IMR-90 (cell line): ENCODE measurements at places on chromosomes 3 and 15.
A peak's percentile ranks its signal among the peaks of the same experiment; 100 is the strongest.

DNA sequence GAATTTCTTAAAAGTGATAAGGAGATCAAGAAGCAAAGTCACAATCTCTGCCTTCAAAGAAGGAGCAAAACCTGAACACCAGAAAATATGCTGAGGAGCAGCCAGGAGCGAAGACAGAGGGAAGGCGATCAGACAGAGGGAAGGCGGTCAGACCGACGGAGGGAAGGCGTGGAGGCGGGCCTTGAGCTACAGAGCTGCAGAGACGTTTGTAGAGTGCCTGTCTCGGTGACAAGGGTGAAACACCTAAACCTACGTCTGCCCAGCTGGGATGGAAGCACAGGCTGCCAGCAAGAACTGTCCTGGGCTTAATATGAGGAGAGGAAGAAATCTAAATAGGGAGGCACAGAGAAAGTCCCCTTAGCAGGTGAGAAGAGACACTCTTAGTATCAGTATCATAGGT, 476.0 kb downstream of the OCA2 start:
- H3K36me3 ChIP-seq: no peaks in the 10 kb centered on the region
- H3K4me1 ChIP-seq: no peaks in the 10 kb centered on the region
- no peaks in the 10 kb centered on the region for H3K27me3 ChIP-seq
- no peak for DNase-seq
- no peak overlapping the region for H3K27ac ChIP-seq
- H3K4me3 ChIP-seq: no peak overlapping the region

DNA sequence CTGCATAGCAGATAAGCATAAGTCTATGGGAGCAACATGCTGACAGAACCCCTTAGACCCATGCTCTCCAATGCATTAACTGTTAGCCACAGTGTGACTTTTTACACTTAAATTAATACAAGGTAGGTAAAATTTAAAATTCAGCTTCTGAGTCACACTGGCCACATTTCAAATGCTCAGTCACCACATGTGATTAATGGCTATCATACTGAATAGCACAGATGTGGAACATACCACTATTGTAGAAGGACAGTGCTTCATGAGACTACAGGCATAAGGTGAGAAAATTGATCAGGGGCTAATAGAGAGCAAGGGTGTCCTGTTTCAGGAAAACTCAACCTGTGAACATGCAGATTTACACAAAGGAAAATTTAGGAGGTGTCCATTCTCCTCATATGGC, 357.0 kb upstream of the SEMA6D start:
- H3K4me1 ChIP-seq: no peaks in the 10 kb centered on the region; the same call in 1 of the 2 replicates
- H3K4me3 ChIP-seq: no peak overlapping the region
- H3K27me3 ChIP-seq: no peaks in the 10 kb centered on the region
- peak; percentile 21 for DNase-seq

GRCh38 chr3:50194128-50194902, 2.9 kb downstream of the GNAT1 start:
- H3K4me3 ChIP-seq: peak overlapping the region; percentile 1; the same call in 1 of the 2 replicates
- peaks cover 29% of the 10 kb centered on the region for H3K27me3 ChIP-seq
- DNase-seq: peak; percentile 50
- H3K36me3 ChIP-seq: no peaks in the 10 kb centered on the region
- no peaks in the 10 kb centered on the region for H3K4me1 ChIP-seq

DNA sequence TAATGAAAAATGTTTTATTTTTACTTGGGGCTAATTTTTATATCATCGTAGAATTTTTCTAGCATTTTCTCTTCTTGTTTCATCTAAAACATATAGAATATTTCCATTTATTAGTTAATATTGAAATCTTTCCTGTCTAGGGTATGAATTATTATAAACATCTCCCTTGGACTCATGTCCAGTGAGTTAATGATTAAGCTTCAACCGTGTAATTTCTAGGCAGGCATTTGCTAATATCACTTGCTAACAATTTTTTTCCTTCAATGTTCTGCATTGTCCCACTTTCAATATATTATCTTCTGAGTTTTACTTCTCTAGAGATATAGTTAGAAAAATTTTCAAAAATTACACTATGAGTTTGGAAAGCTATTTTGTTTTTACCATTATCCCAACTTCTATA, 1371.6 kb upstream of the EPHA6 start:
- no peak overlapping the region for H3K4me3 ChIP-seq
- no peaks in the 10 kb centered on the region for H3K36me3 ChIP-seq
- DNase-seq: no peak

GRCh38 chr3:86845726-86846125, 145.2 kb downstream of the VGLL3 start:
- H3K36me3 ChIP-seq: no peaks in the 10 kb centered on the region
- no peak for DNase-seq
- no peak overlapping the region for H3K27ac ChIP-seq
- no peaks in the 10 kb centered on the region for H3K27me3 ChIP-seq
- H3K4me1 ChIP-seq: no peaks in the 10 kb centered on the region

GRCh38 chr3:154301561-154301960, 22.7 kb downstream of the DHX36 start:
- no peak overlapping the region for H3K4me3 ChIP-seq
- no peaks in the 10 kb centered on the region for H3K27me3 ChIP-seq
- H3K27ac ChIP-seq: no peak overlapping the region
- no peak for DNase-seq
- peaks cover 30% of the 10 kb centered on the region for H3K36me3 ChIP-seq
- no peaks in the 10 kb centered on the region for H3K4me1 ChIP-seq

DNA sequence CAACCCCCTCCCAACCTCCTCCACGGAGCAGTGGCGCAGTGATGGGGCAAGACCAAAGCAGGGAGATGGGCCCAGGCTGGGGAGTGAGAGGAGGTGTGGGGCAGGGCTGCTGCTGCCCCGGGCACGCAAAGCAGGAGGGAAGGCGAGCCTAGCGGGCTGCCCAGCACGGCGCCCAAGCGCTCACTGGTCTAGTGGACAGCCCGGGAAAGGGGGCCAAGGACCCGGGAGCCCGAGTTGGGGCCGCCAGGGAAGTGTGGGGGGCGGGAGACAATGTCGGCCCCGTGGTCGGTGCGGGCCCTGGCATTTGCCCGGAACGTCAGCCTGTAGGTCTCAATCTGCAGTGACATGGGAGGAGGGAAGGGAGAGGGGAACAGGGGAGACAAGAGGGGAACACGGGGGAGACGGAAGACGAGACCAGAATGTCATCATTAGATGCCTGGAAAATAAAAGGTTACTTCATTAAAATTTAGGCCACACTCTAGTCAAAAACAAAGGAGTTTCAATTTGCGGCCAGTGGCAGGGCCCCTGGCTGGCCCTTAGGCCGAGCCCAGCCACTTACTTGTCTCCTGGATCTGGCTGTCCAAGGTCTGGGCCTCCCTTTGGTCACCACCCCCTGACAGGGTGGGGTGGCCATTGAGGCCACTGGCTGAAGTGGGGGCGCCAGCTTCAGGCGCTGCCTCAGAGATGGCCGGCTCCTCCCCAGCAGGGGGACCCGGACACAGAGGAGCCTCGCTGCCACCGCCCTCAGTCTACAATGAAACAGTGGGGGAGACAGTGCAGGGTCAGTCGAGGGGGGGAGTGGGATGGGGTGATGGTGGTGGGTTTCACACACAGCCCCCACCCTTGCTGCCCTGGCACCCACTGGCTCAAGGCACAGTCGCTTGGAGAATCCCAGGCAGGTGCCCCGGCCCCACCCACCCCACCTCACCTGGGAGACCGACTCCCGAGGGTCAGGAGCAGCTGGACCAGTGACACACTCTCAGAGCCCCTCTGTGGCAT, 50.0 kb downstream of the DHX30 start:
- H3K36me3 ChIP-seq: peaks cover 89% of the 10 kb centered on the region
- no peak overlapping the region for H3K4me3 ChIP-seq
- H3K27ac ChIP-seq: no peak overlapping the region
- DNase-seq: no peak
- H3K4me1 ChIP-seq: peaks cover 2% of the 10 kb centered on the region; the same call in 1 of the 2 replicates
- H3K27me3 ChIP-seq: no peaks in the 10 kb centered on the region

DNA sequence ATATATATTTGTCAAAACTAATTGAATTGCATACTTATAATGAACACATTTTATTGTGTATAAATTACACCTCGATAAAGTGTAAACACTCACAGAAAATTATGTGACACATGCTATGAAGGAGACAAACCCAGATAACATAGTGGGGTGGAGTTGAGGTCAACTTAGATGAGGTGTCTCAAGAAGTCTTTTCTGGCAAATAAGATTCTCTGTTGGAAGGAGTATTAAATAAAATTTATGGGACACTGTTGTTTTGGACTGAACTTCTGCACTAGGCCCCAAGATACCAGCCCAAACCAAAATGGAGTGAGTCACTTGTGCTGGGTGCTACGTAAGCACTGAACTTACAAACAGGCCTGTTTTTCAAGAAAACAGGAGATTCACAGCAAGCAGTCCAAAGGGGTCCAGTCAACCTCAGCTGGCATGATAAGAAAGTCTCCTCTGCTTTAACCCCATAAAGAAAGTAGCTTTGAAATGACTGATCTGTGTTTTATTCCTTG, 18.7 kb downstream of the ACTC1 start:
- DNase-seq: no peak
- no peak overlapping the region for H3K27ac ChIP-seq
- H3K4me3 ChIP-seq: no peak overlapping the region
- H3K4me1 ChIP-seq: no peaks in the 10 kb centered on the region

DNA sequence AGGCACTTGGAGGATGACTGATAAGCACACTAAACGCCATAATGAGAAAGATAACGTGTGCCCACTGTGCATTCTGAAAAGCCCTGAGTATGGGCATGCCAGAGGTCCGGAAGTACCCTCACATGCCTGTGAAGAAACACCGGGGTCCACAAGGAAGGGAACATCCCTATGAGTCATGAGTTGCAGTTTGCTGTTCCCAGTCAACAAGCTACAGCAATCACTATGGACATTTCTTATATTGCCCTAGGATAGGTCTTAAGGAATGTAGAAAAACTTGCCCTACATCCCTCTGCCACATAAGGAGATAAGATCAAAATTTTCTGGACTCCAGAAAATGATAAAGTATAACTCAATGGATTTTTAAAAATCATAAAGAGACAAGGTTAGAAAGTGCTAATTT, 9.9 kb downstream of the MB21D2 start:
- H3K4me3 ChIP-seq: no peak overlapping the region
- H3K36me3 ChIP-seq: no peaks in the 10 kb centered on the region
- no peaks in the 10 kb centered on the region for H3K27me3 ChIP-seq
- H3K27ac ChIP-seq: no peak overlapping the region

GRCh38 chr3:190764231-190765134, 98.0 kb downstream of the GMNC start:
- H3K36me3 ChIP-seq: no peaks in the 10 kb centered on the region
- H3K27ac ChIP-seq: no peak overlapping the region
- H3K27me3 ChIP-seq: no peaks in the 10 kb centered on the region
- no peak for DNase-seq
- no peaks in the 10 kb centered on the region for H3K4me1 ChIP-seq

DNA sequence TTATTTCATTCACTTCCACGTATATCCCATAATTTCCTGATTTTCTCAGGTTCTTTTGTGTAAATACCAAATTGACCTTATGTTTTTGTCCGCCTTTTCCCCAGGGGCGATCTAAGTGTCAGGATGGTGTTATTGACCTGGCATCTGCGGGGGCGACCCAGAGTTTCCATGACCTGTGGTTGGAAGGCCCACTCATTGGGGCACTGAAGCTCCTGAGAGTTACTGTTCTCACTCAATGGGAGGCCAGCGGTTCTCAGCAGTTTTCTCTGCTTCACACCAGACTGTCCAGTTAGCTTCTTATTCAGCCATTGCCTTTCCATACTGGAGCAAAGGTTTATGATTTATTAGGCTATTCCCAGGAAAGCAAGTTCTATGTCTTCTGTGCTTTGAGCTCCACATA, 53.3 kb downstream of the B3GALNT1 start:
- no peaks in the 10 kb centered on the region for H3K4me1 ChIP-seq
- H3K27ac ChIP-seq: no peak overlapping the region
- no peak for DNase-seq
- H3K27me3 ChIP-seq: no peaks in the 10 kb centered on the region
- H3K4me3 ChIP-seq: no peak overlapping the region

DNA sequence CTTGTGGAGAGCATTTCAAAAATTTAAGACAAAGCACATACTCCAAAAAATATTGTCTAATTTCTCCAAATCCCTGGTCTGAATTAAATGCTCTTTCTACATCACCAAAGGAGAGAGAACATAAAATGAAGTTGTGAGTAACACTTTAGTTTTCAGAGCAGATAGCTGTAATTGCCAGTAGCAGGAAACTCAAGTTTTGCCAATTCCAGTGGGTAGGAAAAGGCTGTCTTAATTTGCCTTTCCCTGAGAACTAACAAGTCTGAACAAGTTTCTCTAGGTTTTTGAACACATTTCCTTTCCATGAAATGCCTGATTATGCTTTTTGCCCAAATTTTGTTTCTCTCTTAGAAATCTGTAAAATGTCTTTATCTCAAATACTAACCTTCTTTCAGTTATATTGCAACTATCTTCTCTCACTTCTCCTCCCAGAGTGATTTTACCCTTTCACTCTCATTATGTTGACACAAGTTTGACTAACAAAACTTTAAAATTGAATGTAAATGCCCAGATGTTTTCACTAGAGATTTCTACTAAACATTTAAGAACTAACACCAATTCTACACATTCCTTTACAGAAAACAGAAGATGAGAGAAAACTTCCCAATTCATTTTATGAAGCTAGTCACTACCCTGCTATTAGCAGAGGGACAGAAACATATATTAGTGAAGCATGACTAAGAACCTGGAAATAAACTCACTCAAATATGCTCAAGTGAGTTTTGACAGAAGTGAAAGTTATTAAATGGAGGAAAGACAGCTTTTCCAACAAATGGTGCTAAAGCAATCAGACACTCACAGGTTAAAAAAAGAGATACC, 38.4 kb downstream of the RFX7 start:
- DNase-seq: peak; percentile 31
- no peaks in the 10 kb centered on the region for H3K27me3 ChIP-seq
- peaks cover 9% of the 10 kb centered on the region for H3K4me1 ChIP-seq
- H3K27ac ChIP-seq: peak overlapping the region; percentile 25; the same call in 1 of the 2 replicates
- H3K36me3 ChIP-seq: 0 out of 2 replicates have a peak, but pooled peaks cover 4% of the 10 kb centered on the region

GRCh38 chr3:5799398-5799797, 611.9 kb downstream of the EDEM1 start:
- no peaks in the 10 kb centered on the region for H3K27me3 ChIP-seq
- H3K27ac ChIP-seq: no peak overlapping the region
- no peak for DNase-seq
- no peaks in the 10 kb centered on the region for H3K4me1 ChIP-seq
- no peaks in the 10 kb centered on the region for H3K36me3 ChIP-seq

- H3K4me1 ChIP-seq: no peaks in the 10 kb centered on the region
- no peaks in the 10 kb centered on the region for H3K36me3 ChIP-seq
- peak; percentile 51 for DNase-seq
- no peak overlapping the region for H3K27ac ChIP-seq
- no peaks in the 10 kb centered on the region; the same call in 1 of the 2 replicates for H3K27me3 ChIP-seq
- no peak overlapping the region for H3K4me3 ChIP-seq
These were observed 117.6 kb upstream of the EIF1B start for GRCh38 chr3:40191850-40192448.

GRCh38 chr15:53834214-53834613, 74.8 kb upstream of the WDR72 start:
- H3K36me3 ChIP-seq: no peaks in the 10 kb centered on the region
- H3K27me3 ChIP-seq: no peaks in the 10 kb centered on the region
- no peaks in the 10 kb centered on the region for H3K4me1 ChIP-seq
- H3K27ac ChIP-seq: no peak overlapping the region
- no peak overlapping the region for H3K4me3 ChIP-seq
- DNase-seq: no peak
